Left renal cortex interstitium (tissue), 4 donors: ENCODE measurements at places on chromosomes 7 and 10. TPM values are rescaled to one million over a fixed set of nuclear protein-coding genes. Genes with fewer than 3 reads are reported as not detected.

The NKX2-3 gene
- polyA plus RNA-seq: not detected

The NPFFR1 gene
- 0.22 TPM for polyA plus RNA-seq

The ARHGEF35 gene
- 20.7 TPM for polyA plus RNA-seq

The CC2D2B gene
- polyA plus RNA-seq: 1.4 TPM

The WEE2 gene
- 0.36 TPM for polyA plus RNA-seq

The SORCS1 gene
- polyA plus RNA-seq: 11.6 TPM

The ANKRD22 gene
- polyA plus RNA-seq: 0.49 TPM

The VSTM4 gene
- 13.7 TPM for polyA plus RNA-seq

The CHRM2 gene
- 3.2 TPM for polyA plus RNA-seq

The PNLIPRP3 gene
- polyA plus RNA-seq: not detected

The ODAD2 gene
- 1.1 TPM for polyA plus RNA-seq

The TMEM213 gene
- polyA plus RNA-seq: 44.0 TPM

The TIMM23B gene
- polyA plus RNA-seq: 10.8 TPM

The IDI2 gene
- polyA plus RNA-seq: 0.25 TPM

The LIPM gene
- not detected for polyA plus RNA-seq

The DENND2A gene
- 41.5 TPM for polyA plus RNA-seq

GRCh38 chr10:110344622-110345021 lies 39.9 kb upstream of the SMNDC1 start:
- no peak for DNase-seq

DNA sequence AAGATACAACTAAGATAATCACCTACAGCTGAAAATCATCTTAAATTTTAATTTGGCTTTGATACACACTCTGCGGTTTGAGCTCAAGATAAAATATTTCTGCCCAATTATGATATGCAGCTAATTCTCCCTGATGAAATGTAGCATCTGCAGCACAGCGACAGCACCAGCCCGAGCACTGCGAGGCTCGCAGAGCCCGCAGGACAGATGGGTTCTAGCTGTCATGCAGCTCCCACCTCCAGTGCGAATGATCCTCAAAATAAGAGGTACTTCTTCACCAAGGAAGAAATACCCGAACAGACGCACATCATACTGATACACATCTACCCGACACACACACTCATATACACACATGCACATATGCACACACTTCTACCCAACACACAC lies 457.6 kb downstream of the PTPRN2 start:
- no peak for DNase-seq

GRCh38 chr7:44563171-44563679 lies 10.5 kb downstream of the DDX56 start:
- no peak for DNase-seq

GRCh38 chr7:89731751-89732445 lies 422.4 kb upstream of the STEAP1 start:
- DNase-seq: no peak

DNA sequence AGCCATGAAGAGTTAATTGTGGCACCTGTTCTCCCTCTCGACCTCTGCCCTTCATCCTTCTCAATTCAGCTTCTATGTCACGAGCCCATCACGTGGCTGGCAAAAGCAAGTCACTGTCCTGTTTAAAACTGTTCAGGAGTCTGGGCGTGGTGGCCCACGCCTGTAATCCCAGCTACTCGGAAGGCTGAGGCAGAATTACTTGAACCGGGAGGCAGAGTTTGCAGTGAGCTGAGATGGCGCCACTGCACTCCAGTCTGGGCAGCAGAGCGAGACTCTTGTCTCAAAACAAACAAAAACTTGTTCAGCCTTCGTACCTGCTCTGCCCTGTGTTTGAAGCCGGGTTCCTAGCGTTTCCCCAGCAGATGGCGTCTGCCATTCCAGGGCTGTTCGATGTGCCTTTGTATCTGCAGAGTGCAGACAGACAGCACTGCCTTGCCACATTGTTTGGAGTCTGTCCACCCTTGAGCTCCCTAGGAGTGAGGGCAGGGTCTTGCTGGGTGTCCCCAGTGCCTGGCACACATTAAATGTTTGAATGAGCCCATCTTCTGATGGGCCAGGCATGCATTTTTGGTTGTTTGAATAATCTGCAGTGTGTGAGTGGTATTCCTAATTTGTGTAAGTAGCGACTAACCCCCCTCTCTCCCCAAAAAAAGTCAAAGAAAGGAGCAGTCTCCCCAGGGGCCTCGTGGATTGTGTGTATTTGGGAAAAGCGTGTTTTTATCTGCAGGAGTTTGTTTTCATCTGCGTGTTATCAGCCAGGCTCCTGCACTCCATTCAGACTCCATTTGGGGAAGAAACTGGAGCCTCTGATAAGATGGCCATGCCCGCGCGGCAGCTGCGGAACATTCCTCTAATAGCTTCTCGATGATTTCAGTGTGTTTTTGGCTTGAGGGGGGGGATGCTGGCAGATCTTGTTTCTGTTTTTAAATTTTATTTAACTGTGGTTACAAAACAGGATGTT lies 61.2 kb downstream of the DNAJB6 start:
- DNase-seq: no peak

GRCh38 chr10:96560966-96561887 lies 25.6 kb downstream of the TM9SF3 start:
- DNase-seq: no peak

DNA sequence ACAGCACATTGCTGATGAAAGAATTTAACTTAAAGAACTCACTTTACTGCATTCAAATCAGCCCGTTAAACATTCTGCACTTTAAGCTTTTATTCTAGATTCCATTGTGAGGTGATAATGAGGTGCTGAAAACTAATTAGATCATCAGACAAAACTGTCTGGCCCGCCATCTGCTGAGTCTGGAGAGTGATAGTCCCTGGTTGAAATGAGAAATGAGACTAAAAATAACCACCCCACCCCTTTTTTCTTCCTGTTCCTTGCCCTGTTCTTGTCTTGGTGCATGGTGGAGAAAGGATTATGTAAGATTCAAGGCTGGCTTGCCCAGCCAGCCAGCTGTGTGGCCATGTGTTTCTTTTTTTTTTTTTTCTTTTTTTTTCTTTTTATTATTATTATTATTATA lies 277.0 kb upstream of the COBL start:
- DNase-seq: no peak

DNA sequence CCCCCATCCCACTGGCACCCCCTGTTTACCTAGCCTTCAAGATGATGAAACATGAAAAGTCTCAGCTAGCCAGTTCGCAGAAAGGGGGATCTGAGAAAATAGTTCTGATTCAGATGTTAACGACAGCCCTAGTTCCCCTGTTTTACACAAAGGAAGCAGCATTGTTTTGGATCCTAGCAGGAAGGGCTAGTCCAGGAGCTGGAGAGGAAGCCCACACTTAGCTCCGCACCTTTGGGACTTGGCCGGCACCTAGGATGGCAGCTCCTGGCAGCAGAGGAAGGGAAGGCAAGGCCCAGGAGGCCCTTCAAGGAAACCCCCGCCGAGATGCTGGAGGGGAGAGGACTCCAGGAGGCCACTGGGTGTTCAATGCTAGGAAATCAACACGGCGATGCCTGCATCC lies 29.0 kb upstream of the MGMT start:
- DNase-seq: no peak

DNA sequence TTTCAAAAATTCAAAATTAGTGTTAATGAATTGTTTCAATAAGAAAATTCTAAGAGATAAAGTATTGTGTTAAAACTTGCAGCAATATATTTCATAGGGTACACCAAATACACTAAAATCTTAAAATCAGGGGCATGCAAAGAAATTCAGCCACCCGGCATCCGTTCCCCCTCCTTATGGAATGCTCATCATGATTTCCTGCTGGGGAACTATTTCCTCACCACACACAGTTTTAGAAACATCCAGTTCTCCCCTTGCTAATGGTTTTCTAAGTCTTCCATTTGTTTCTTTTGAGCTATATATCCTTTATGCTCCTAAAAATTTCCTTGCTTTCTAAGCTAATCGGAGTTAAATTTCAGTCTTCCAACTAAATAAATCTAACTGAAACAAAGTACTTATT lies 60.7 kb downstream of the CHCHD3 start:
- DNase-seq: no peak

GRCh38 chr10:101615525-101616116 lies 27.5 kb downstream of the DPCD start:
- no peak for DNase-seq

GRCh38 chr10:74189999-74190421 lies 39.0 kb downstream of the ADK start:
- no peak for DNase-seq

- no peak for DNase-seq
Measured at GRCh38 chr10:24339387-24339786, 130.4 kb downstream of the KIAA1217 start.

DNA sequence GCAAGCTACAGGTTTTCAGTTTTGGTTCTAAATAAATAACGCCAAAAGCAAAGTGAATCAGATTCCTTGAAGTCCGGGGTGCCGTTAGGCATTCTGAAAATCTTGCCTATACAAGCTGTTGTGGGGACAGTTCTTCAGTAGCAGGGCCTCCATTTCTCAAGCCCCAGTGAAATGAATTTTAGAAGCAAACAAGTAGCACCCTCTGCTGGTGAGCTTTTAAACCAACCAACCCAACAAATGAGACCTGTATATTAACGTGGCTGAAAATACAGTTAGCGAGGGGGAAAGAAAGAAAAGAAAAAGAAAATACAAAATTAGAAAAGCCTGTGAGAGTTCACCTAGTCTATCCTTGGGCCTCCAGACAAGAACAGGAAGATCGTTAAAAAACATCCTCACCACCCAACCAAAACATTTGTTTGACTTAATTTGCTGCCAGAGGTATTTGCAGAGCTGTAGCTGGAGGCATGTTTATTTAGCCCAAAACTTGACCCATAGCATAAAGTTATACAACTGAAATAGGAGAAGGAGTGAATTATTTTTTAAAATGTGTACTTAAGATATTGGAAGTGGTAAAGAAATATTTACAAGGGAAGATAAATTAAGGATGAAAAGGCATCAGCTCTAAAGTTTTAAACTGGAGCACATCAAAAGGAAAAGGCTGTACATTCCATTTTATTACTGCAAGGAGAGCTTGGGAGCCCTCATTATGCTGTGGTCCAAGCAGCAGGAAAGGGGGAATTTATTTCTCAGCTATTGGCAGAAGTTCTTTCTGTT lies 98.9 kb downstream of the DYNC1I1 start:
- DNase-seq: peak; percentile 62

- no peak for DNase-seq
Measured at GRCh38 chr10:31694929-31695837, 233.4 kb downstream of the ARHGAP12 start.

GRCh38 chr7:148865283-148865682 lies 18.8 kb downstream of the EZH2 start:
- no peak for DNase-seq

DNA sequence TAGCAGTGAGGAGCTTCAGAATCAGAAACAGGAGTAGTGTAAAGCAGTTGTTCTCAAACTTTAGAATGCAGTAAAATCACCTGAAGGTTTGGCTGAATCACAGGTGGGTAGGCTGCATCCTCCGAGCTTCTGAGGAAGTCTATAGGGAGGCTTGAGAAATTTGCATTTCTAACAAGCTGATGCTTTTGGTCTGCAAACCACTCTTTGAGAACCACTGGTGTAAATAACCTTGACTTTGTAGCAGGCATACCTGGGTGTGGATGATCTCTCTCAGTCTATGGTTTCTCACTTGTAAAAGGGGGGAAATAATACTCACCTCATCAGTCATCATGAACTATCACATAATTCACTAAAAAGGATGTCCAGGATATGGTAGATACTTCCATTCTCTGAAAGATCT lies 118.1 kb downstream of the SRI start:
- no peak for DNase-seq

GRCh38 chr10:71216751-71217265 lies 4.4 kb downstream of the UNC5B start:
- no peak for DNase-seq

GRCh38 chr7:109376576-109376975 lies 806.9 kb downstream of the DNAJB9 start:
- DNase-seq: no peak

GRCh38 chr10:43402176-43402575 lies 6.8 kb downstream of the HNRNPF start:
- no peak for DNase-seq

GRCh38 chr7:19963695-19964094 lies 190.3 kb upstream of the TMEM196 start:
- no peak for DNase-seq

DNA sequence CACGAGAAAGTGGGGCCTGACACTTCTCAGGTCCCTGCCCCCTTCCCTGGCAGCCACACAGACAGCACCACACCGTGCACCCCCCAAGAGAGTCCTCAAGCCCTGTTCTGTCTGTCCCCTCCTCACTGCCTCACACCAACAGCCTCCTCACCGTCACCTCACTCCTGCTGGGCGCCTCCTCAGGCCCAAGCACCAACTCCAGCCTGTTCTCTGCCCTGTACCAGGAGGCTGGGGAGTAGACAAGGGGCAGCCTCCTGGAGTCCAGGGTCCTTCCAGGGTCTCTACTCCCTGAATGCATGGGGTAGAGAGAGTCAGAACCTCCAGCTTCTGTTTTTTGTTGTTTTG lies 26.9 kb upstream of the ELN start:
- DNase-seq: no peak

- no peak for DNase-seq
Measured at GRCh38 chr10:125538947-125539731, 143.8 kb downstream of the TEX36 start.

DNA sequence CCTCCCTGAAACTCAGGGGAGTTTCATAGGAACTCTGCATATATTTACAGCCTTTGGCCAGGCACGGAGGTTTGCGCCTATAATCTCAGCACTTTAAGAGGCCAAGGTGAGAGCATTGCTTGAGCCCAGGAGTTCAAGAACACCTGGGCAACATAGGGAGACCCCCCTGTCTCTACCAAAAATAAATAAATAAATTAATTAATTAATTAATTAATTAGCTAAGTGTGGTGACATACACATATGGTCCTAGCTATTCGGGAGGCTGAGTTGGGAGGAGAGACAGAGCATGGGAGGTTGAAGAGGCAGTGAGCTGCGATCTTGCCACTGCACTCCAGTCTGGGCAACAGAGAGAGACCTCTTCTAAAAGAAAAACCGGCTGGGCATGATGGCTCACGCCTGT lies 9.4 kb upstream of the LEP start:
- DNase-seq: no peak

- peak; percentile 55 for DNase-seq
Measured at GRCh38 chr7:121107923-121108498, 119.5 kb downstream of the CPED1 start.

DNA sequence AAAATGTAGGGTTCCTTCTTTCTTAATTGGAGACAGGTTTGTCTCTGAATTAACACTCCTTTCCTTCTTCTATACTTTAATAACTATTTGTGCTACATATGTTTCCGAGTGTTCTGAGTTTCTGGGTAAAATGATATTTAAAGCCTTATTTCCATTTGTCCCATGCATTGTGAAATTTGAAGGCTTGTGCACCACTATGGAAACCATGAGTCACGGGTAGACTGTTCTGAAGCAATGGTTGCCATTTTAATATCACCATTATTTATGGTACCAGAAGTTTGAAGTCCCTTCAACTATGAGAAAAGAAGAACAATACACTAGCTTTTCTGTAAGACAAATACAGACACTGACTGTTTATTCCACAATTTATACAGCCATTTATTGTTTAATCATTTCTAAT lies 44.7 kb upstream of the ZEB1 start:
- no peak for DNase-seq

GRCh38 chr7:44953156-44953555 lies 25.7 kb downstream of the MYO1G start:
- no peak for DNase-seq

GRCh38 chr10:23325132-23325531 lies 19.5 kb downstream of the C10orf67 start:
- no peak for DNase-seq
